Kasumi-1 (cell line): ENCODE measurements at places on chromosomes 7 and 10.

- DNase-seq = no peak
These were observed 116.5 kb downstream of the MARCHF5 start for GRCh38 chr10:92407305-92408016.

DNA sequence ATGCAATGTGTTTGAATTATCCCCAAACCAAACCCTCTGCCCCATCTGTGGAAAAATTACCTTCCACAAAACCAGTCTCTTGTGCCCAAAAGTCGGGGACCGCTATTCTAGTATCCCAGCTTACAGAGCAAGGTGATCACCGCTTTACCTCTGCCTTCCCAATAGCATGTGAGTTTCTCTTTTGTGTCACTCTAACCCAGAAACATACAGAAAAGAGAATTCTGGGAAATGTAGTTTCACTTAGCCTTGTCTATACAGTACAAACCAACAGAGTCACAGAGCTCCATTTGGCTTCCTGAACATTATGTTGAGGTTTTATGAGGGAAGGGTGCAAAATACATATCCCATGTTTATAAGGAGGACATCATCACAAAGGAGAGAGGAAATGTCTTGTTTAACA lies 260.3 kb upstream of the MINDY3 start:
- DNase-seq = no peak

GRCh38 chr7:49852619-49853462 lies 79.4 kb downstream of the VWC2 start:
- DNase-seq = peak; percentile 89

- no peak for DNase-seq
These were observed 287.2 kb downstream of the AUTS2 start for GRCh38 chr7:69885431-69885830.

- DNase-seq = no peak
These were observed 280.0 kb downstream of the CACNA2D1 start for GRCh38 chr7:82163586-82163985.

DNA sequence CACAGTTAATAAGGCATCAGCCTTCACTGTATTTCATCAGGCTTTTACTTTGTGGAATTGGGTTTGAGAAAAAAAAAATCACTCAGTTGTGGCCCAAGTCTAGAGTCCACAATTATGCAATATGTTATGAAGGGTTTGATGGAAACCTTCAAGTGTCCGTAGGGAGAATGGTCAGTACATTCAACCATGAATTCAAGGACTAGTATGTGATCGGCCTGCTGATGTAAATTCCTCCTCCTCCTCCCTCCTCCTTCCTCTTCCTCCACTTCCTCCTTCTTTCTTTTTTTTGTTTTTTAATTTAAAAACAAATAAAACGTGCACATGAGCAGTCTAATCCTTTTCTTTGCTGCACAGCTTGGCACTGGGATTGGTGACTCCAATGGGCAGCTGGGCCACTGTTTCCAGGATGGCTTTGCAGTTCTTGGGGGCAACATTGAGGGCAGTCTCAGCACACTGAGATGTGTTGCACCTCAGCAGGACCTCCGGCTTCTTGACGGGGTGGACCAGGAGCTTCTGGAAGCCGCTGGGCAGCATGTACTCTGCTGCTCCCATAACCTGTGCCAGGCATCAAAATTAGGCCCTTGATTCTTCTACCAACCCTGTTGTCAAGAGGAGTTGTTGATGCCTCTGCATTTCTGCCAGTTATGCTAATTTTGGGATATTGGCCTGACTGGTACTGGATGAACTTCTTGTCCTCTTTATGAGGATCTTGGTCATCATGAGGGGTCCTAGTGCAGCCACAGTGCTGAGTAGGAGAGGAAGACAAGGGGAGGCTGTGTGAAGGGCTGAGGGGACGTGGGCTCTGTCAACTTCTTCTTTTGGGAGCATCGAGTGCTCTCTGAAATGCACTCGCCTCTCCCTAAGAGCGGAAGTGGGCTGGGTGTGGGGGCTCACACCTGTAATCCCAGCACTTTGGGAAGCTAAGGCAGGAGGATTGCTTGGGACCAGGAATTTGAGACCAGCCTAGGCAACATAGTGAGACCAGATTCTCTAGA lies 9.3 kb upstream of the IL2RA start:
- no peak for DNase-seq

GRCh38 chr10:4725917-4726606 lies 99.9 kb upstream of the AKR1E2 start:
- DNase-seq = no peak

- no peak for DNase-seq
These were observed 5.7 kb downstream of the GLRX3 start for GRCh38 chr10:130141878-130142277.

- no peak for DNase-seq
These were observed 4.3 kb upstream of the EIF3A start for GRCh38 chr10:119084896-119085295.

DNA sequence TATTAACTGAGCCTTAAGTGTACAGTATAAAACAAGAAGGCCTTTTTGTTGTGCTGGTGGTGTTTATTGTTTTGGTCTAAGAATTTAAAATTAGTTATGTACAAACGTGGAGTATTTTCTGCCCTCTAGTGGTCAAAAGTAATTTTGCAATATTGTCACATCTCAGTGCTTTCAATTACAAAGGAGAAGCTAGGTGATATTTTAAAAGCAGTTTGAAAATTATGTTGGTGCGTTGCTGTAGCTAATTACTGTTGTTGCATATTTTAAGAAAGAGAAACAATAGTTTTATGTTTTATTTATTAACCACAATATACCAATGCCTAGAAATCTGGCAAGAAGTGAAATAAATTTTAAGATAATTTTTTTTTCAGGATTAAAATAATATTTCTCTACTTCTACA lies 11.4 kb downstream of the NPVF start:
- peak; percentile 85 for DNase-seq

DNA sequence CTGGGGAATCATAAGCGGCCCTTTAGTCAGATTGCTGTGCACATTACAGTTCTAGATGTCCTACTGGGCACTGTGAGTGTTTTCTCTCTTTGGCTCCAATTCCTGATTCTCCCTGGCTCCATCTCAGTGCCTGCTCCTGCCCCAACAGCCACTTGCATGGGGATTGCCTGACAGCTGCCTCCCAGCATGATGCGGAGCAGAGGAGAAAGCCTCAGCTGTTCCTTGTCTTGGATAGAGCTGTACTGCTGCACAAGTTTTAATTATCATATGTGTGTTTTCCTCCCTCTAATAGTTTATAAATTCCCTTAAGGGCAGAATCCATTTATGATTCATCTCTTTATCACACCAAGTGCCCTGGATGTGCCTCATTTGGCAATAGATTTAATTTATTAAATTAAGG lies 285.8 kb upstream of the COBL start:
- DNase-seq = no peak

DNA sequence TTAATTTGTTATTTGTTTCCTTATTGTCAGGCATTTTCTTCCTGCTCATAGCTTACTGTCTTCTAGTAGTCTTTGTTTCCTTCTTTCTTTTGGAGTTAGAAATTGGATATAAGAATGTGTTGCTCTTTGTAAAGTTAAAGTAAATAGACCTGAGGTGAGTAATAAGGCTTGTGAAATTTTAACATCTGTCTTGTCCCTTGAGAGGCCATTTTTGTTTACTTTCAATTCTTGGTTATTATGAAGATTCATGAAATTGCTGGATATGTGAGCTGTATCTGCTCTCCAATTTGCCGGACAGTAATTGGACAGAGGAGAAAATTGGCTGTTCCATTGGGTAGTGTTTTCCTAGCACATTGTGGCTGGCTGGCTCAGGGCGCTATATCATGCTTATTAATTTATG lies 260.7 kb downstream of the EXOC4 start:
- no peak for DNase-seq

- no peak for DNase-seq
These were observed 20.4 kb upstream of the SEMA4G start for GRCh38 chr10:100948916-100949315.

- DNase-seq = no peak
These were observed 490.7 kb downstream of the TYW1 start for GRCh38 chr7:67487316-67487715.

GRCh38 chr10:115771755-115772154 lies 501.3 kb downstream of the GFRA1 start:
- DNase-seq = no peak

GRCh38 chr7:25375805-25376600 lies 147.7 kb upstream of the NPVF start:
- DNase-seq = no peak

- DNase-seq = peak; percentile 35
These were observed 56.1 kb downstream of the ATAD1 start for GRCh38 chr10:87761892-87762291.

- no peak for DNase-seq
These were observed 72.3 kb upstream of the SP8 start for GRCh38 chr7:20858951-20859350.

DNA sequence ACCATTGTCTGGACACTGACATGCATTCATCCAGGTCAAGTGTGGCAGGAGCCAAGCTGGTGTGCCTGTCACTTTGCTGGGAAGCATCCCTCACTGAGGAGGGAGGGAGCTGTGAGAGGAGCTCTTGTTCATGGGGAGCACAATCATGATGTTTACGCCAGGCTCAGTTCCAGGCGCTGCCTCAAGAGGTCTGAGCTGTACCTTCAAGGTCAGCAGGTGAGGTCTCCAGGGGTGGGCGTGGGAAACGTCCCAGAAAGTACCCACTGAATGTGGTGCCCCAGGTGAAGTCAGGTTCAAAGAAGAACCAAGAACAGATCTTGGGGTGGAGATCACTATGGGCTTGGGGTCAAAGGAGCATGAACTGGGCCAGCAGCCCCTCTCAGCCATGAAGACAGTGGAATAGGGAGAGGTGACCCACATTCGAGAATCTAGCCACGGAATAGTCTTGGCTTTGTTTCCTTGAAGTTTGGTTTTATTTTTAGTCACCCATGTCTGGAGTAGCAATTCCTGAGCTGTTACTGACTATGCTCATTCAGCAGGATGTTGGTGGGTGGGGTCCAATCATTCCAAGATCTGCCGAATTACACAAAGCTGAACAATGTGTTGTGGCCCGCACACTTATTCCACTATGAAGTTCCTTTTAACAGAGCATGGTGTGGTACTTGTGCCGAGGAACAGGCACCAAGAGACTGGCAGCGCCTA lies 29.3 kb downstream of the NPS start:
- DNase-seq = no peak

DNA sequence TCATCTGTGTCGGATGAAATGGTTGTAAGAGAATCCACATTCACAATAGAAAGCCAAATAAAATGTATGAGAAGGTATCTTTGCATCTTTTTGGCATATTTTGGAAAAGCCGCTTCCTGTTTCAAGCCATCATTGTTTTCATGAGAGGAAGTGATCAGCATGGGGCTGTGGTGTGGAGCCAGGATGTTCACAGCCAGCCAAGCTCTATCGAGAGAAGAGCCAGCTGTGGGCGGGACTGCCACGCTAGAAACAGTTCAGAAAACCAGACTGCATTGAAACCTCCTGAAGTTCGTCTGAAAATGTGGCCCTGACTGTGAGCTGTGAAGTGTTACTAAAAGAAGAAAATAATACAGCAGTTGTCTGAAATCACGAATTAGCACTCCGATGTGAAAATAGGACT lies 21.2 kb upstream of the NPS start:
- DNase-seq = no peak

DNA sequence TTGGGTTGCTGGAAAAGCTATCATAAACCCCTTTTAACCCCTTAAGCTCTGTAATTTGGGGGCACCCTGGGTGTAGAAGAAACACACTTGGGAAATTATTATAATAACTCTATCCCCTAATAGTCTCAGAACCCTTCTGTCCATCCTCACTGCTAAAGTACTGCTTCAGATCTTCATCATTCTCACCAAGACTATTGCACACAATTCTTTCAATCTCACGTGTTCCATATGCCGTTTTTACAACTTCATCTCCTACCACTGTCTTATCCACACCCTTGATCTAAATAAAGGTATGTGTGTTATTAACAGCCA lies 15.8 kb downstream of the ANKRD22 start:
- DNase-seq = no peak

DNA sequence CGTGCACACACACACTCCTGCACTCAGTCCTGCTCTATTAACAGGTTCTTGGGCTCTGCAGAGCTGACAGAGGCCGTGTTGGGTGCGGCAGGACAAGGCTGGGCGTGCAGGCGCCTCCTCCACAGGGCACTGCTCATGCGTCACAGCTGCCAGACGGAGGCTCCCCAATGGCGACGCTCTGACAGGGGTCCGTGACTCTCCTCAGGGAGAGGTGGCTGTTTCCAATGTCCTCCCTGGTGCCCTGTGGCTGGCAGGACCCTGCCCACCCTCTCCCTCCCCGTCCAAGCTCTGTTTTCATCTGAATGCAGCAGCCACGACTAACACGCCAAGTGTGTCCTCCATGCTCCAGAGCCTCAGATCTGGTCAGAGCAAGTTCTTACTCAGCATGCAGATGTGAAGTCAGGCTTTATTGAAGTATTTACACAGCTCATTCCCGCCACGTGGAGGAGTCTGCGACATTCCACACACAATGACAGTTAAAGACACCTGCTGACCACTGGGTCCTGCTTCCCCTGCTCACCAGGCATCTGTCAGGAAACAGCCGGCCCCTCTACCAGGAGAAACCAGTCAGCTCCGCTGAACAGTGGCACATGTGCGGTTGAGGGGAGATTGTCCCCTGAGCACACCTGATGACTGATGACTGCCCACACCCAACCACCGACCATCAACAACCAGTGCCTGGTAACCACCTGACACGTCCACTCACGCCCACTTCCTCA lies 116.7 kb downstream of the VIPR2 start:
- DNase-seq = no peak

- DNase-seq = no peak
These were observed 29.0 kb upstream of the EBLN1 start for GRCh38 chr10:22246680-22247391.

DNA sequence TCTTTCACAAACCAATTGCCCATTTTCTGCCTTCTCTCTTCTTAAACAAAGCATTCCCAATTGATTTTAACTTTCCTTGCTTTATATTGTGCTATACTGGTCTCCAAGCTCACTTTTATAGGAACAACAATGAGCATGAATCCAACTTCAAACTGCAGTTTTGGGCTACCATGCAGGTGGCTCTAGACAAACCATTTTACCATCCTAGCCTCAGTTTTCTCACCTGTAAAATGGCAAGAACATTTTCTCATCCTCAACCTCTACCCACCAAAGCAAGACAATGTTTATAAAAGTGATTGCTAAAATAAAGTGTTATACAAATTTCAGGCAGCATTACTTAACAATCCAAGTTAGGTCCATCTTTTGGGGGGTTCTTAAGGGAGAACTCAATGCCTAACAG lies 66.8 kb upstream of the ASAH2 start:
- no peak for DNase-seq

- DNase-seq = peak; percentile 59
These were observed 155.7 kb upstream of the FGFR2 start for GRCh38 chr10:121753726-121754476.

DNA sequence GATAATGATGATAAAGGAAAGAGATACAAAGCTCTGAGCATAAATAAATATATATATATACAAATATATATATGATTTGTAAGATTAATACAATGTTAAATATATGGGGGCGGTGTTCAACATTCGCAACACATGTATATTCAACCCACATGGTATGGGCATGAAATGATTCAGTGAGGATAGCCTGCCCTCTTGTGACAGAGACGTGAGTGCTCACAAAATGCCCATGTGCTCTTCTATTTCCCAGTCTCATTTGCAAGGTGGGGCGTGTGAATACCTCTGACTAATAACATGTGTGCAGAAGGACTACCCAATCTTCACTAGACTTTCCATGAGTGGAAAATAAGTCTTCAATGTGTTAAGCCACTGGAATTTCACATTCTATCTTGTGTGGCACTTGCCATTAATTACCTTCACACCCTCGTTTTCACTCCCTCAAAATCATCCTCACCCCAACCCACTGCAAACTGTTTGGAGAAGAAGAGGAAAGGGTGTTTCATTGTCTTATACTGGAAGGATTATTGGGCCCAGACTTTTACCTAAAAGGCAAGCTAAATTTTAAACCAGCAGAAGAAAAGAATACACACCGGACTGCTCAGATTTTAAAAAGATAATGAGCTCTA lies 26.9 kb downstream of the ASAH2 start:
- peak; percentile 91 for DNase-seq
